ENCODE measurements at places on chromosomes 16 and 17.

GRCh38 chr17:68601565-68602288 is 560 bp upstream of the FAM20A start:
- DNase-seq: no peak

DNA sequence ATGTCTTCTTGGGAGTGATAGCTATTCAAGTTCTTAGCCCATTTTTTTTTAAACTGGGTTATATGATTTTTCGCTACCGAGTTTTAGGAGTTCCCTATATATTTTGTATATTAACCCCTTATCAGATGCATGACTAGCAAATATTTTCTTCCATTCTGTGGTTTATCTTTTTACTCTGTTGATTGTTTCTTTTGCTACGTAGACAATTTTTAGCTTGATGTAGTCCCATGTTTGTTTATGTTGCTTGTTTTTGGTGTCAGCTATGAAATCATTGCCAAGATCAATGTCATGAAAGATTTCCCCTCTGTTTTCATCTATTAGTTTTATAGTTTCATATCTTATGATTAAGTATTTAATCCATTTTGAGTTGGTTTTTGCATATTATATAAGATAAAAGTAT is 480.5 kb downstream of the CDH11 start:
- no peak for DNase-seq

- DNase-seq: no peak
These were observed 16.7 kb upstream of the RASD1 start for GRCh38 chr17:17512866-17513265.

DNA sequence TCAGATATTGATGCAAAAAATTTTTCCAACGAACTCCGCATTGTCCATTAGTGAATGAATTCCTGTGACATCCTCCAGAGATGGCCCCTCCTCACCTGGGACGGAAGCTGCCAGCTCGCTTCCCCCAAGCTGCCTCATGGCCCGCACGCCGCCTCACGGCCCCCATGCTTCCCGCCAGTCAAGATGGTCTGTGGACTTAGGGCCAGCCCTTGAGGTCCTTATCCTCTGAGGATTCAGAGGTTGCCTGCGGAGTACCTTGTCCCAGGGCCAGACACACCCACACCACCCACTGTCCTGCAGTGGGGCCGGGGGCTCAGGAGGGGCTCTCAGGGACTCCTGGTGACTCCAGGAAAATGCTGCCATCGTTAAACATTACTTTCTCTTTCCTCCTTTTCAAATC is 73.6 kb downstream of the SEC14L1 start:
- DNase-seq: no peak

DNA sequence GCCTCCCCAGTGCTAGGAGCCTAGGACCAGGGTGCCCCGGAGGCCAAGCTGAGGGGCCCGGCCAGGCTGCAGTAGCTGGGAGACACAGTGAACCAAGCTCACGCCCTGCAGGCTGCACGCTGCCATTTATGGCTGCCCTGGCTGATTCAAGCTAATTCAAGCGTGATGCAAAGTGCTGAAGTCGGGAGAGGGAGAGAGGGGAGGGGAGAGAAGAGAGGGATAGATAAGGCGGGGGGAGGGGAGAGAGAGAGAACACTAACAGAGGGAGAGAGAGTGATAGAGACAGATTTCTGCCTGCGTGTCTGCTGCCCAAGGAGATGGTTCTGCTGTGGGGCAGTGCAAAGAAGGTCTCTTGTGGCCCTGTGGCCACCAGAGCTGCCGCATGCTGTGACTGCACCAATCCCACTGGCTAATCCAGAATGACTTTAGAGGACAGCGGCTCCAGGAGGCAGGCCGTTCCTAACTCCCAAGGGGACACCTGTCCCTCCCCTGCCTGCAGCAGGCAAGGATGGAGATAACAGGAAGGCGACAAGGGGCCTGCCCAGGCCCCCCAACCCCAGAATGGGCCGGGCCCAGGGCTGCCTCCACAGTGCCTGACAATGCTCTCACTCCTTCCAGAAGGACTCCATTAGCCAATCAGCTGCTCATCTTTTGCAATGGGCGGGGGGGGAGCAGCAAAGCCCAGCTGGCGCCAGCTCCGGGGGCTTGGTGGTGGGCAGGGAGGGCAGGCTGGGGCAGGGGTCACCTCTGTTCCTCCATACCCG is 12.9 kb downstream of the MXRA7 start:
- DNase-seq: no peak

DNA sequence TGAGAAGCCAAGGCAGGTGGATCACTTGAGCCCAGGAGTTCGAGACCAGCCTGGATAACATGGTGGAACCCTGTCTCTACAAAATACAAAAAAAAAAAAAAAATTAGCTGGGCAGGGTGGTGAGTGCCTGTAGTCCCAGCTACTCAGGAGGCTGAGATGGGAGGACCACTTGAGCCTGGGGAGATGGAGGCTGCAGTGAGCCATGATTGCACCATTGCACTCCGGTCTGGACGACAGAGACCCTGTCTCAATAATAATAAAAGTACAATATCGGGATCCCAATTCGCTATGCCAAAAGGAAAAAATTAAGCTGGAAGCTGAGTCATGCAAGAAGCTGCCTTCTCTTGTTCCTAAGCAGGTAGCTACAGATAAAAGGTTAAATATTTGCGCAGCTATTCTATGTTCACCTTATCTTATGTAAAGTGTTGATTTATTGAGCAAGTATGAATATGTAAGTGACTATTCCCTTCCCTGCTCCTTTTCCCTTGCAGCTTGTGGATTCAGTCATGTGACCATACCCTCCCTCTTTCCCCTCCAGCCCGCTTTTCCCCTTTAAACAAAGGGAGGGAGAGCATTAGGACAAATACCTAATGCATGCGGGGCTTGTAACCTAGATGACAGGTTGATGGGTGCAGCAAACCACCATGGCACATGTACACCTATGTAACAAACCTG is 112.0 kb downstream of the LITAF start:
- DNase-seq: no peak

DNA sequence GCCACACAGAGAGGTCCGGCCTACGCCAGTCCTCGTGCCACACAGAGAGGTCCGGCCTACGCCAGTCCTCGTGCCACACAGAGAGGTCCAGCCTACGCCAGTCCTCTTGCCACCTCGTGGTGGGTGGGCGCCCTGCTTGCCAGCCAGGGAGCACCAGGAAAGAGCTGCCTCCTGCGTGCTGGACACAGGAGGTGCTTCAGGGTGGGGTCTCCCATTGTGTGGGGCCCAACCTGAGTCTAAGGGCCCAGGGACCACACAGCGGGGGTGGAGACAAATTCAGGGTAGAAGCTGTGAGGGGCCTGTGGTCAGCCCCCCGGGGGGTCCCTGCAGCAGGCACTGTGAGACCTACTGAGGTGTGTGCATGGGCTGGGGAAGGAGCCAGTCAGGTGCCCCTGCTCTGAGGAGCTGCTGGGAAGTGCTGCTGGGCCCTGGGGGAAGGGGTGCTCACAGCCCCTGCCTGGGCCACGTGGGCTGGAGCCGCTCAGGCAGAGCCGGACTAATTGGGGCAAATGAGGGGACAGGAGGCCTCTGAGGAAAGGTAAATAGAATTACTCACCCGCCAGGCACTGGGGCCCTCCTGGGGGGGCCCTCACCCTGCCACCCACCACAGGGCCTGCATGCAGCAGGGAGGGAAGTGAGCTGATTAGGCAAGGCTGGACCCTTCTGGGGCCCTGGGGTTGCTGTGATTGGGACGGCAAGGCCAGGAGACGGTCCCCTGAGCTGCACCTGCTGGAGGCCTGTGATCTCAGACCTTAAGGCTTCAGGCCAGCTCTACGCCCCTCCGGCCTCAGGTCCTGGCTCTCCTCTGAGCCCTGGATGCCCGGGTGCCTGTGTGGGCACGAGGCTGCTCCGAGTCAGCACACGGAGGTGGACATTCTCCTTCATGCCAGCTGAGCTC is 11.0 kb downstream of the GCGR start:
- DNase-seq: no peak

DNA sequence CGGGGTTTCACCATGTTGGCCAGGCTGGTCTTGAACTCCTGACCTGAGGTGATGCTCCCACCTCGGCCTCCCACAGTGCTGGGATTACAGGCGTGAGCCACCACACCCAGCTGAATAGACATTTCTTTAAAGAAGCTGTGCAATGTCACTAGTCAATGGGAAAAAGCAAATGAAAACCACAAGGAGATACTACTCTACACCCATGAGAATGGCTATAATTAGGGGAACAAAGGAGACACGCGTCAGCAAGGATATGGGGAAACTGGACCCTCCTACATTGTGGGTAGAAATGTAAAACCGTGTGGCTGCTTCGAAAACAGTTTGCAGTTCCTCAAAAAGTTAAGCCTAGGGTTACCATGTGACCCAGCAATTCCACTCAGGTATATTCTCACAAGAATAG is 103.4 kb downstream of the VPS53 start:
- no peak for DNase-seq

DNA sequence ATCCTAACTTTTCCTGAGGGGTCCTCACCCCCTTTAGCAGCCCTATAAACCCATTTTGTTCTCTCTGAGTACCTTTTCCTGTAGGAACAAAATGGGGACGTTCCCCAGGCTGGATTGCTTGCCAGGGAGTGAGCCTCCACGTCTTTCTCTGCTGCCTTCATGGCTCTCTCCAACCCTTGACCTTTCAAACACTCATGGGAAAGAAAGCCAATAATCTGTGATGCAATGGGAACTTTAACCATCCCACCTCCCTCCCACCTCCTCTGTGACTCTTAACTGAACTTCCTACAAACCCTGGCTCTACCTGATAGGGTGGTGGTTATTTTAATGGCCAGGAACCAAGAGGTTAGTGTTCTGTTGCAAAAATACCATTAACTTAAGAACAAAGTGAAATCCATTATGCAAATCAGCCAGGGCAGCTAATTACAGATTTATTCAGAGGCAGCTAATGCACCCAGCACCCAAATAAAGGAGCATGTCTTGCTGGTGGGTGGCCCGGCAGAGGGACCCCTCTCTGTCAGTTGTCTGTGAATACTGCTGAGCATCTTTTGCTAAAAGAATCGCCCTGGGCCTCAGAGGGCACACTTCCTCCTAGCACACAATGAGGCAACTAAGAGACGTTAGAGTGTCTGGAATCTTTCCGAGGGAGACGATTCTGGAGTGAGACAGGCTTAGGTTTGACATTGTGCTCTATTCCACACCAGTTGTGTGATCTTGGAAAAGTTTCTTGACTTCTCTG is 3.0 kb downstream of the PIPOX start:
- no peak for DNase-seq
